ENCODE measurements at places on chromosomes 6 and 20.

DNA sequence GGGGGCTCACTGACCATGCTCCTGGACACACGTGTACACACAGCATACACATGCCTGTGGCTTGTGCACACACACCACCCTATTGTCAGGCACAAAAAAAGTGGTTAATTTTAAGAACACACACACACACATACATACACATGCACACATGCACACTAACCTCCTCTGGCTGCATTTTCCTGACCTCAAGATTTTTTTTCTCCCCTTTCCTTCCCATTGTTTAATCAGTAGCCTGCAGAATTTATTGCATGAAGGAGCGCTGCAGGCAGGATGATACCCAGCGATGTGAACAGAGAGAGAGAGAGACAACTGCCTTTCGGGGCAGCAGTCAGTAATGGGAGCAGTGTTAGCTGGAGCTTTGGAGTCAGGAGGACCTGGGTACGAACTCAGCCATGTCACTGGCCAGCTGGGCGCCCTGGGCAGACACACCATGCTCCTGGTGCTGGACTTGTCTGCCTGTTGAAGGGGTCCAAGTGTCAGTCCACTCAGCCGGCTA is 990 bp upstream of the TRAF3IP2 start:
- DNase-seq, result no peak

- DNase-seq, result no peak
Measured at GRCh38 chr6:153117986-153118879, 12.8 kb downstream of the RGS17 start.

DNA sequence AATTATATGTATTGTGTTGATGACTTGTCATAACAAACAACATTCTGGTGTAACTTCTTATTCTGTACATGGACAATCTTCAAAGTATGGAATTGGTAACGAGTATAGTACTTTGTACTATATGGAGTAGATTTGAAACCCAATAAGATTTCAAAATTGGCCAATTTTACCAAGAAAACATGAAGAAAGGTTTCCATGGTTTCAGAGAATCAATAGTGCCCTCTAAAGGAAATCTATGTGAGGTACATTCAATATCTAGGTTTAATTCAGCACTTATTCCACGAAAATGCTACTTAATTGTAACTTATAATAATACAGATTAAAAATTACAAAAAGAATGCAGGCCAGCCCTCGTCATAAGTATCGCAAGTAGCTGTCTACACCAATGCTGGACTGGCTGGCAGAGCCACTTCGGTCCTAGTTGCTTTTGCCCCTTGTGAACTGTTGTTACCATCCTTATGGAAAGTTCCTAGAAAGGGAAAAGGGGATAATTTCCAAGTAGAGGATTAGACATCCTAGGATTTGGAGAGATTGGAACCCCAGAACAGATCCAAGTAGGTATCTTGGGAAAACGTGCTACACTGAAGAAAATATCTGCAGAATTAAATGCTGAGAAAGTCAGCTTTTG is 70.9 kb downstream of the LCA5 start:
- DNase-seq, result no peak

- DNase-seq, result no peak
Measured at GRCh38 chr20:3227936-3228749, 10.8 kb downstream of the SLC4A11 start.

DNA sequence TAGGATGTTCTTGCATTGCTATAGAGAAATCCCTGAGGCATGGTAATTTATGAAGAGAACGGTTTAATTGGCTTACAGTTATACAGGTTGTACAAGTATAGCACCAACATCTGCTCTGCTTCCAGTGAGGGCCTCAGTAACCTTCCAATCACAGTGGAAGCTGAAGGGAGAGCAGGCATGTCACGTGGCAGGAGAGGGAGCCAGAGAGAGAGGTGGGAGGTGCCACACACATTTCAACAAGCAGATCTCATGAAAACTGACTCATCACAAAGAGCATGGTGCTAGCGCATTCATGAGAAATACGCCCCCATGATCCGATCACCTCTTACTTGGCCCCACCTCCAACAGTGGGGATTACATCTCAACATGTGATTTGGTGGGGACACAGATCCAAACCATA is 871.2 kb downstream of the TFAP2A start:
- DNase-seq, result no peak

- DNase-seq, result no peak
Measured at GRCh38 chr6:30939473-30939872, 1.3 kb upstream of the MUCL3 start.

DNA sequence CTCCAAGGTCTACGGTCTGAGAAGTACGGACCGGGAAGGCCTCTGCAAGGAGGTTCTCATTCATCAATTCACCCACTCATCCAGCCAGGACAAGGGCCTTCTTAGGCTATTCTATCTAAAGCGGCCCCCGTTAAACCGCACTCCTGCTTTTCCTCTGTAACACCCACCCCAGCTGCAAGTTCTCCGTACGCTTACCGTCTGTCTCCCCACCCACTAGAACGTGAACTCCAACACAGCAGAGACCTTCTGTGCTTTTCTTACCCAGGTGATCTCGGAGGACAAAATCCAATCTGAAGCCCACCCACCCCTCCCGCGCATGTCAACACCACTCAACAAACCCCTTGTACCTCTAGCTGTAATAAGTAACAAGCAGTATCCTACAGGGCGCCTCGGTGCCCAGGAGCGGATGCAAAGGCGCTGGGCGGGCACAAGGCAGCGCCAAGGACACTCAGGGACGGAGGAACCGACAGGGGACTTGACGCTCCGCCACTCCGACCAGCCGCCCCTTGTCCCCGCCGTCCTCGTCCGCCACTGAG is 351 bp downstream of the AURKA start:
- DNase-seq, result no peak

GRCh38 chr6:167098825-167099225 is 24.1 kb upstream of the CCR6 start:
- DNase-seq, result no peak
